ENCODE measurements at places on chromosomes 1 and 21.

DNA sequence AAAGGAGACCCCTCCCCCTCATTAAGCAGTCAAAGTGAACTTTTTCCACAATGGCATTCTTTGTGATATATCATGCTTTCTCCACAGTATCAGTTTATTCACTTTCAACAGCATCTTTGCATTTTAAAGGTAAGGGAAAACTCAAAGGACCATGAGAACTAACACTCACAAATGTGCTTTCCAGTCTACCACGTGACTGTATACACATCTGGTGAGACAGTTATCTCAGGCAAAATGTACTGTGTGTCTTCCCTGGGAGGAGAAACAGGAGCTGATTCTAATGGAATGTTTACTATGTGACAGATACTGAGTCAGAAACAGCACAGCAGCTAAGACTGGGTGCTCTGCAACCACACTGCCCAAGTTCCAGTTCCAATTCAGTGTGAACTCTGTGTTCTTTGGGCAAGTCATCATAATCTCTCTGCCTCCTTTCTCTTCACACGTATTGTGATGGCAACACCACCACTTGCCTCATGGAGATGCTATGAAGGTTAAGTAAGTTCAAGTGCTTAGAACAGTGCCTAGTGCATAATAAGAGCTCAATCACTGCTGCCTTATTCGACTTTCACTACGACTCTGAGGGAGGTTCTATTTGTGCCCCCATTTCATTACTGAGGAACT lies 79.0 kb downstream of the SLC45A1 start:
- peak; percentile 86 for DNase-seq

- peak; percentile 3 for DNase-seq
Observed at GRCh38 chr1:98733782-98734112, 72.2 kb downstream of the SNX7 start.

DNA sequence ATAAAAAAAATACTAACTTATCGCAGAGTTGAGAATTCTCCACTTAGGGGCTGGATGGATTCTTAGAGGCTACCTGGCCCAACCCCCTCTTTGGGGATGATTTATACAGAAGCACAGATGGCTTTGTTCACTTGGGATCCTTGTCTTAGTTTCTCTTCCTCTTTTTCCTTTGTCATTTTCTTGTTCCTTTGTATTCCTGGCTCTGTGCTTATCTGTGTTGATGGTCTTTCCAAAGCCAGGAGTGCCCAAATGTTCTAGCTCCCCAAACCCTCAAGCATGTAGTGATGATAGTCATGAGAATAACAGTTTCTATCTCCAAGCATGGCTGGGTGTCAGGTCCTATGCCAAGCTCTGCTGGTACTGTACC lies 27.4 kb downstream of the EPHB2 start:
- DNase-seq, result no peak

- DNase-seq, result peak; percentile 97
Observed at GRCh38 chr1:151399324-151400171, at the start of gene PSMB4. Gene PSMB4, plus strand, starts transcription at chr1:151399573. Its CDS starts 15 bp downstream, at chr1:151399588.

DNA sequence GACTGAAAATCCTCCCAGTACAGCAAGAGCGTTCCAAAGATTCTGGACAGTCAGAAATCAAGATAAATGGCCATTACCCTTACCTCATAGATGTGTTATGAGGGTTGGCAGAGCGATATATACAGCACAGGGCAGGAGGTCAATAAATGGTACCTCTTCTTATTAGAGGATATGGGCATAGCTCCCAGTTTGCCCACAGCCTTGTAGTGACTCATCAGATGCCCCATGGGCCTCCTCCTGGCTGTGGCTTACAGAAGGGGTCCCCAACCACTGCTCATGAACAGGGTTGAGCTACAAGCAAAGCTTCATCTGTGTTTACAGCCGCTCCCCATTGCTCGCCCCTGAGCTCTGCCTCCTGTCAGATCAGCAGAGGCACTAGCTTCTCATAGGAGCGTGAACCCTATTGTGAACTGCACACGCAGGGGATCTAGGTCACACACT lies 7.3 kb upstream of the IFNGR2 start:
- peak; percentile 73 for DNase-seq

GRCh38 chr21:29647353-29647781 lies 292.4 kb downstream of the GRIK1 start:
- no peak for DNase-seq

DNA sequence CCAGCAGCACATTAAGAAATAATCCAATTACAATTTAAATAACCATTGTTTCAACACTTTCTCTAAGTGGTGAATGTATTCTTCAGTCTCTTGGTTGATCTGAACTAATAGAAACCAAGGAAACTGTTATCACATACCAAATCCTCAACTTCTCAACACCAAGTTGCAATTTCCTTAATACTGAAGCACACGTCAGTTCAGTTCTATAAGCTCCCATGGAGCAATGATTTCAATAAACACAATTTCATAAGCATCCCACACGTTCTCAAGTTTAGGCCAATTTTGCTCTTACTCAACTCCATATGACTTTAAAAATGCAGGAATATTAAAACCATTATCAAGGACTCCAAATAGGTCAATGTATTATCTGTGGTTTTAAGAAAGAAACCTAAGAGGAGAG lies 5.8 kb upstream of the ERG start:
- DNase-seq, result no peak

GRCh38 chr1:54436826-54437225 lies 30.6 kb upstream of the SSBP3 start:
- DNase-seq, result no peak
